NCI-H2107 (cell line): ENCODE measurements at places on chromosomes 12 and 14.

GRCh38 chr12:3991798-3992580 lies 118.8 kb upstream of the PARP11 start:
- DNase-seq = no peak

- DNase-seq = no peak
Measured at GRCh38 chr12:27179400-27180214, 64.5 kb upstream of the STK38L start.

DNA sequence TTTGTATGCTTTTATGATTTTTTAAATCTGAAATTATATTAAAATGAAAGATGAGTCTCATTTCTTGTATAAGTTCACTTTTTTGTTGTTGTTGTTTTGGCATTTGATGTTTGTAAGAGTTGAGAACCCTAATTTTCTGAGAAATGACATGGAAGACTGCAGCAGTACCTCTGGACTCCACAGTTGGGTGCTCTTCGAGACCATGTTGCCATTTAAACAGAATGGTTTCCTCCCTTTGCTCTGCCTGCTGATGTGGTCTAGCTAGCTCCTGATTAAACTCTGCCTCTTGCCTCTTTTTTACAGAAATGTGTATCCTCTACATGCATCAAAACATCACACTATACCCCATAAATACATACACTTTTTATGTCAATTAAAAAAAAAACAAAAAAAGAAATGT lies 5.8 kb upstream of the LTA4H start:
- DNase-seq = no peak

- DNase-seq = no peak
Measured at GRCh38 chr12:67386869-67387565, 117.9 kb downstream of the CAND1 start.

GRCh38 chr12:21547437-21547836 lies 21.3 kb downstream of the SPX start:
- DNase-seq = no peak

- peak; percentile 4 for DNase-seq
Measured at GRCh38 chr12:85468356-85469157, 188.5 kb downstream of the ALX1 start.
